ENCODE measurements at places on chromosomes 13 and 19.

GRCh38 chr19:41478171-41478570 is 35.2 kb downstream of the ERICH4 start:
- no peak for DNase-seq

DNA sequence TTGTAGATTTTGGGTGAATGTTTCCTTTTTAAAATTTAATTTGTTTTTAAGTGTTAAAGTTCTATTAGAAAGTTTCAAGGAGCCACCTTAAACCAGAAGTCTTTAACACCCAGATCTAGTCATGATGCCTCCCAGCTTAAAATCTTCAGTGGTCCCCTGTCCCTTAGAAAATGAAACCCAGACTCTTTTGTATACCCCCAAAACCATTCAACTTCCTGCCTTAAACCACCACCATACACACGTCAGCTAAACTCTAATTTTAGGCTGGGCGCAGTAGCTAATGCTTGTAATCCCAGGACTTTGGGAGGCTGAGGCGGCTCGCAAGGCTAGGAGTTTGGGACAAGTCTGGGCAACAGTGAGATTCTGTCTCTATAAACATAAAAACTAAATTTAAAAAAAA is 37.9 kb downstream of the N4BP2L1 start:
- DNase-seq = no peak

GRCh38 chr19:7865262-7865911 is 8.8 kb downstream of the PRR36 start:
- no peak for DNase-seq

GRCh38 chr13:114147803-114148520 is 15.5 kb upstream of the RASA3 start:
- no peak for DNase-seq

GRCh38 chr13:67519356-67519755 is 289.2 kb upstream of the PCDH9 start:
- no peak for DNase-seq

- DNase-seq = peak; percentile 84
Observed at GRCh38 chr19:18290302-18291018, 9.0 kb upstream of the JUND start.

- no peak for DNase-seq
Observed at GRCh38 chr19:48556825-48557224, 4.9 kb downstream of the SULT2B1 start.

DNA sequence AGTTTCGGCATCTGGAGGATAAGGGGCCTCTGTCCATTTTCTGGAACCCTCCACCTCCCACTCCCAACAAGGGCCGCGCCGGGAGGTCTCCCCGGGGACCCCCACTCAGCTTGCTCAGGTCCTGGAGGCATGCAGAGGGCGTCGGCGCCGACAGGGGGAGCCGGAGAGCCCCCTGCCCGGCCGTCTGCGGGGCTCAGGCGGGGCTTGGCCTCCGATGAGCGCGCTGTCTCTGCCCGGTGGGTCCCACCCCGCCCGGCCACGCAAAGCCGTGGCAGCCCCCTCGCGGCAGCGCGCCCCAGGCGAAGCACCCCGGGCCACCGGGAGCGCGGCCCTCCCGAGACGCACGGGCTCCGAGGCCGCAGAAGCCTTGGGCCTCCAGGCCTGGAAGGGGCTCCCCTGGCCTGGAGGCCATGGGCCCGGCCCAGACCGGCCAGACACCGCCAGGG is 149.7 kb upstream of the ZNF536 start:
- DNase-seq = peak; percentile 76

Data from GM13976 (cell line).